Cortex of kidney (tissue), 1 donor: ENCODE measurements at places on chromosomes 16 and 17.

- DNase-seq: no peak
Measured at GRCh38 chr17:66676421-66676820, 158.5 kb upstream of the CACNG5 start.

GRCh38 chr16:48452991-48453760 is 68.0 kb upstream of the SIAH1 start:
- DNase-seq: no peak

- DNase-seq: no peak
Measured at GRCh38 chr17:42547698-42548069, 5.0 kb upstream of the HSD17B1 start.

DNA sequence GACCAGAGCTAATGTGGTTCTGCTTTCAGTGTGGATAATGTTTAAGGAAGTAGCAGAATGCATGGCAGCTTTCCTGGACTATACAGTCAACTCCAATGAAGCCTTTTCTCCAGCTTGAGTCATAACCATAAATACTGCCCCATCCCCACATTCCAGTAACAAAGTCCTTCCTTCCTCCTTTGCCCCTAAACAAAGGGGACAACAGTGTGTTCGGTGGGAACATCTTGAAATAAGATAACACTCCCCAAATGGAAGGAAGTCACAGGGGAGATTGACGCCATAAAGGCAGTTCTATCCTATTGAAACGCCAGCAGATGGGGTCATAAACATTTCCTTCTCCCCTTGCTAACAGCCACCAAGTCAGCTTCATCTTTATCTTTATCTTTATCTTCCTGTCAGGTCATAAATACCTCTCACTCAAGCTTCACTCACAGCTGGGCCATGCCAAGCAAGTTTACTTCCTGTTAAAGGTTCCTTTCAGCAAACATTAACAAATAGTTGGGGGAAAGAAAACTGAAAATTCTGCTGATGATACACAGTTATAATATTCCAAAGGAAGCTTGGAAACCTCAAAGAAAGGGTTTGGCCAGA is 136.7 kb downstream of the SNX11 start:
- no peak for DNase-seq

GRCh38 chr17:76567634-76568432 is 17.8 kb downstream of the ST6GALNAC2 start:
- DNase-seq: no peak

GRCh38 chr17:42236760-42237159 is 39.4 kb downstream of the STAT5B start:
- DNase-seq: no peak

DNA sequence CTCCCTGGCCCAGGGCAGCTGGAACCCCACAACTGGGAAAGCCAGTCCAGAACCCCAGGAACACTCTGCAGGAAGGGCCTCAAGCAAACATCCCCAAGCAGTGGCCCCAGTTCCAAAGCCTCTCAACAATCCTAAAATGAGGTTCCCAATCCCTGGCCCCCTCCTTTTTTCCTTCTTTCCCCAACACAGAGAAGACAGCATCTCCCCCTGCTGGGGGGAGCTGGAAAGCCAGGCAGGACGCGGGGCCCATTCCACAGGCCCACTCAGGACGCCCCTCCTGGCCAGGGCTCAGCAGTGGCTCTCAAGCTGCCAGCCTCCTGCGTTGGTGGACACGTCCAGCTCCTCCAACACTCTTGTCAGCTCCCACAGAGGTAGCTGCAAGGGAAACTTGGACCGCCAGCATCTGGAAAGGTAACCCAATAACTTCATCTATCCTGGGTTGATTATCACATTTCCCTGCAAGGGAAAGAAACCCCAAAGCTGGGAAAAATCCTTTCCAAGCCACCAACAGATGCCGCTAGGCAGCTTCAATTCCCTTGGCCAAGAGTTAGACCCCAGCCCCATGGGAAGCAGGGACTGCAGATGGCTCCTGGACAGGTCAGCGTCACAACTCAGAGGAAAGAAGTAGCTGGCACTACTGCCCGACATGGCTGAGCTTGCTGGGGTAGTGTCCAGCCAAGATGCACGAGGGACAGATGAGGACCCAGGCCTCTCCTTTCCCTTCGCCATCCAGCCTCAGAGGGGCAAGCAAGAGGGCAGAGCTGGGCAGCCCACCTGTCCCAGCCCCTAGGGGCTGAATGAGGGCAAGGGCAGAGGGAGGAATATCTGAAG is 7.6 kb downstream of the HDAC5 start:
- no peak for DNase-seq

GRCh38 chr17:77802333-77802615 is 156.2 kb upstream of the TNRC6C start:
- no peak for DNase-seq

DNA sequence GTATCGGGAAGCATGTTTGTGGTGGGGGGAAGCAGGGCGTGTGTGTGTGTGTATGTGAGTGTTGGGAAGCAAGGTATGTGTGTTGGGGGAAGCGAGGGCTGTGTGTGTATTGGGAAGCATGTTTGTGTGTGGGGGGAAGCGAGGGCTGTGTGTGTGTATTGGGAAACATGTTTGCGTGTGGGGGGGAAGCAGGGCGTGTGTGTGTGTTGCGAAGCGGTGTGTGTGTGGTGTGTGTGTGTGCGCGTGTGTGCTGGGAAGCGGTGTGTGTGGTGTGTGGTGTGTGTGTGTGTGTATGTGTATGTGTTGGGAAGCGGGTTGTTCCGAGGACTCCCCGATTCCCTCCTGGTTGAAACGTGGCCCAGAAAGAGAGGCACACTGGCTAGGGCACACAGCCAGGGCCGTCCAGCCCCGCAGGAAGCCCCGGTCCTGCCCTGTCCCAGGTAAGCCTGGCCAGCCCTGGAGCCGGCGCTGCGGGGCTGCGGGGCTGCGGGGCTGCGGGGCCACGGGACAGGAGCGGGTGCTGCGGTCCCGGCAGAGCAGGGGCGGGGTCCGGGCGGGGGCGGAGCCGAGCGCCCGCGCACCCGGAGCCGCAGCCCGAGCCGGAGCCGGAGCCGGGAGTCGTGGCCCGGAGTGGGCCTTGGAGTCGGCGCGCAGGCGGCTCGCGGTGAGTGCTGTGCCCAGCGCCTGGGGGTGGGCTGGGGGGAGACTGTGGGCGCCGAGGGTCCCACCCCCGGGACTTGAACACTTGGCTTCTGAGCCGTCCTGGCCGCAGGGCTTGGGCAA is at the start of gene NOD2:
NOD2 (plus strand) TSS at position 608 of the 783 bp plus-strand sequence. CDS start 5,890 bp downstream, outside the sequence.
- no peak for DNase-seq

DNA sequence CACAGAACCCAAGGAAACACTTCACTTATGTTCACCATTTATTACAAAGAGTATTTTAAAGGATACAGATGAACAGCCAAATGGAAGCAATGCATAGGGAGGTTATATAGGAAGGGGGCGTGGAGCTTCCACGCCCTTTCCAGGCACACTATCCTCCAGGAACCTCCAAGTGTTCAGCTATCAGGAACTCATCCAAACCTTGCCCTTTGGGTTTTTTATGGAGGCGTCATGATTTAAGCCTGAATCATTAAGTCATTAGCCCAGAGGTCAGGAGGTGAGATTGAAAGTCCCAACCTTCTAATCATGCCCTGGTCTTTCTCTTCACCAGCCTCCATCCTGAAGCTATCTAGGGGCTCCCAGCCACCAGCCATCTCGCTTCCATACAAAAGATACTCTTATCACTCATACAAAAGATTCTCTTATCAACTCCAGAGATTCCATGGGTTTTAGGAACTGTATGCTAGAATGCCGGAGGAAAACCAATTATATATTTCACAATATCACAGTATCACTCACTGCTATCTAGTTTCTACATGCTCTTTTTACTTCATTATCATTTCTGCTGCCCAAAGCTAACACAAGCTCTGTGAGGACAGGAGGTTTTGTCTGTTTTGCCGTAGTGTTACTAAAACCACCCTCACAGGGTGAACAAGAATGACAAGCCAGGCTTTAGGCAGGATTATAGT is 213.4 kb downstream of the SLC39A11 start:
- no peak for DNase-seq

- no peak for DNase-seq
Measured at GRCh38 chr17:58513267-58513964, 1.0 kb downstream of the MTMR4 start.

DNA sequence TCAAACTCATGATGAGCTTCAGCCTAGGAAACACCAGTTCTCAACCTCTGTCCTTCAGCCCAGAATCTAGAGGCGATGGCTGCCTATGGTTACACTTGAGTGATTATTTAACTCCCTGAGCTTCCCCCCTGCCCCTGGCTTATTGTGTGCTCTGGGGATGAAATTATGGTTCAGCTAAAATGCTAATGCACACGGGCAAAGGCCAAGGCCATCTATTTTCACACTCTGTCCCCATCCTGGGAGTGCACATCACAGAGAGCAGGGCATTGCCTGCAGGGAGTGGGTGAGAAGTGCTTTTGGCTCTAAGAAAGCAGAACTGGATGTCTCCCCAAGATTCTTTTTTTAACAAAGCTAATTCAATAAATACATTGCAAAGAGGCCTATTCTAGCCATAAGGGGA is 21.6 kb upstream of the CACNG5 start:
- no peak for DNase-seq

DNA sequence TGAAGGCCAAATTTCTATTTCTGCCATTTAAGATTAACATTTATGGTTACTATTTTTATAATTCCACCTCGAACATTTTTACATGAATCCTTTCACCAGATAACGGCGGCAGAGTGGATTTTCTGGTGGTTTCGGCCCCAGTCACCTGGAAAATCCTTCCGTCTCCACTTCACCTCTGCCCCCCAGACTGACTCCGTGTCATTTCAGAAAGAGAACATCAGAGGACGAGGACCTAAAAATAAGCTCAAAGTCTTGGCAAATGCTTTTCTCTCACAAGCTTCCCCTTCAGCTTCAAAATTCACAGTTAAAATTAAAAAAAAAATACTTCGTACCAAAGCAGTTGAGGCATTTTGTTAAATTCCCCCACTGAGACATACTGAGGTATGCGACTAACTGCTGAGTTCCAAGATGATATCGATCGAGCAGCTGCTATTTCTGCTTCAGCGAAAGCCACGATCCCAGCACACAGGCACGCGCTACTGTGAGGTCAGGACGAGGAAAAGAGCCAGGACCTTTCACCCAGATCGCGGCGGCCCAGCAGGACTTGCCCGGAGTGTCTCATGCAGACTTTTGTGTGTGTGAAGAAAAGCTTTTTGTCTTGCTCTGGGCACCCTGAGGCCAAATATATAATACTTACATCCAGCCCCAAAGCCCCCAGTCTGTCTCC is 36.8 kb downstream of the ASPA start:
- no peak for DNase-seq

DNA sequence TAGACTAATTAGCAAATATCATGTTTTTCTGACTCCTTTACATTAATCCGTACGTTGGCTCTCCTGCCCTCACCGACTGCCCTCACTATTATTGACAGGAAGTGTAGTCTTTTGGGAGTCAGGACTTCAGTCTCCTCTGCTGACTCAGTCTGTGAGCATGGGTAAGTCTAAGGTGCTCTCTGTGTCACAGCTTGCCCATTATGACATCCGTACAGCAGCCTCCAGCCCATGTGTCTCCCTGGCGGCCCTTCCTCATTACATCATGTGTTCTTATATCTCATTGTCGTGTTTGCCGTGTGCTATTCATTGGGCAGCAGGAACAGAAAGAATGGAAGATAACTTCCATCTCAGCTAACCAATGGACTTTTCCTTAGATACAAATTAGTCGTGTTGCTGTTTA is 77.5 kb downstream of the MRTFB start:
- no peak for DNase-seq

- no peak for DNase-seq
Measured at GRCh38 chr16:78577630-78578029, 478.2 kb downstream of the WWOX start.

GRCh38 chr16:87126403-87127025 is 190.7 kb downstream of the C16orf95 start:
- DNase-seq: no peak

- no peak for DNase-seq
Measured at GRCh38 chr16:85637808-85638647, 24.9 kb downstream of the GSE1 start.

DNA sequence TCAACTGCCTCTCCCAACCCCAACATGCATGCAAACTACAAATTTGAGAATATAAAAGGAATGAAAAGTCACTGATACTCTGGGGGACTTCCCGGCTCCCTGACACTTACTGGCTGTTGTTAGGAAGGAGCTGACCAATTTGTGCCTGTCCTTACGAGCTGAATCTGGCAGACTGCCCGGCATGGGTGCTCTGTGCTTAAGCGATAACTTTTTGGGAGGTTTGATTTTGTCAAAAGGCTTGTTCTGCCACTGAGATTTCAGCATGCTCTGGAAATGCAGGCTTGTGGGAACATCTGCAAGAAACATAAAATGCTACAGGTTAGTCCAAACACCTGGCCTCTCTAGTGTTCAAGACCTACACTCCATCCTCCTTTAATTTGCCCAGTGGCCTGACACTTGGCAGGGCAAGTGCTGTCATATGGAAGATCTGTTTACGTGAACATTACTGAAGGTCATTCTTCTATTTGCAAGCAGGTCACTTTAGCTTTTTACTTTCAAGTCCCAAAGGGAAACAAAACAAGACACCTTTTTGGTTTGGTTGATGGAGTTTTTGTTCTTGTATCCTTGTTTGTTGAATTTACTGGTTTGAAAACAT is 40.6 kb downstream of the STH start:
- no peak for DNase-seq

DNA sequence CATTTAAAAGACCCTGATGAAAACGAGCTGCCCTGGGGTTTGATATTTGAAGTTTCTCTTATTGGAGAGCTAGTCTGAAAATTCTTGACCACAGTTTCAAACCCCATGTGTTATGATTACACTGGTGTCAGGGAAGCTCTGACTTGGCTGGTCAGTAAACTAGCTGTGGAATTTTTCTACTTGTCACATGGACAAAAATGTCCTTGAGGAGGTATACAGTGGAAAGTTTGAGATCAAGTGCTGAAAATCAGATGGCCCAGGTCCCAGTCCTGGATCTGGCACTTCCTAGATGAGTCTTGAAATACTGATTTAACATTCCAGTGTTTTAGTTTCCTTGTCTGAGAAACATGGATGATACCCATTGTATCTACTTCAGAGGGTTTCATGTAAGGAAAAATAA is 30.7 kb upstream of the SOX9 start:
- no peak for DNase-seq

DNA sequence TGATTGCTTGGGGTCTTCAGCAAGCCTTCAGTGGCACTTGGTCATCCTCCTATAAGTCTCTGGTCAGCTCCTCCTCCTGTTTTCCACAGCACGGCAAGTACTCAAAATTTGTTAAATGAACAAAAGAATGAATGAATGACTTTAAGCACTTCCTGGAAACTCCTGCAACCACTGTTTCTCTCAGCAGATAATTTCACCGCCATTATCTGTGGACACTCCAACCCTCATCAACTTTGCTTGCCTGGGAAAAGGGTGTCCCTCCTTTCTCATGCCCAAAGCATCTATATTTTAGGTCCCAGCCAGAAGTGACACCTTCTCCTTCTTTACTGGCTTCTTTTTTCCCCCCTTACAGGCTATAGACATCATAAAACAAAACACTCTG is 4.4 kb downstream of the PROCA1 start:
- DNase-seq: no peak
